ENCODE measurements at places on chromosomes 3 and 15.

DNA sequence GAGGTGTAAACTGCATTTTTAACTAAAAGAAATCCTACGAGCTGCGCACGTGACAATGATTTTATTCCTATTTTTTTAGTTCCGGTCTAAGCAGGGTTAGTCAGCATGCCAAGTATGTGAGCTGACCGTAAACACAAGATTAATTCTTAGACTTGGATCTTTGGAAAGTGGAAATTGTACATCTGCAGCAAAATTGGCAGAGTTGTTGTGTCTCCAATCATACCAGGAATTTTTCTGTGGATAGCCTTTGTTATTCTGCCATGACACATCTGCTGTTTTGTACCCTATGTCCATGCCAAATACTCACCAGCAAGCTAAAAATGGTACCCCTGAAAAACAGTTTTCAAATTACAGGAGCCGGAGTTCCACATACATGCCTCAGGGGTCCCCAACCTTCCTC lies 562.5 kb downstream of the UNC13C start:
- no peak for ATAC-seq
- H3K36me3 ChIP-seq = no peaks in the 10 kb centered on the region
- no peak overlapping the region for H3K27ac ChIP-seq
- no peak overlapping the region for H3K4me3 ChIP-seq
- H3K4me1 ChIP-seq = no peaks in the 10 kb centered on the region

DNA sequence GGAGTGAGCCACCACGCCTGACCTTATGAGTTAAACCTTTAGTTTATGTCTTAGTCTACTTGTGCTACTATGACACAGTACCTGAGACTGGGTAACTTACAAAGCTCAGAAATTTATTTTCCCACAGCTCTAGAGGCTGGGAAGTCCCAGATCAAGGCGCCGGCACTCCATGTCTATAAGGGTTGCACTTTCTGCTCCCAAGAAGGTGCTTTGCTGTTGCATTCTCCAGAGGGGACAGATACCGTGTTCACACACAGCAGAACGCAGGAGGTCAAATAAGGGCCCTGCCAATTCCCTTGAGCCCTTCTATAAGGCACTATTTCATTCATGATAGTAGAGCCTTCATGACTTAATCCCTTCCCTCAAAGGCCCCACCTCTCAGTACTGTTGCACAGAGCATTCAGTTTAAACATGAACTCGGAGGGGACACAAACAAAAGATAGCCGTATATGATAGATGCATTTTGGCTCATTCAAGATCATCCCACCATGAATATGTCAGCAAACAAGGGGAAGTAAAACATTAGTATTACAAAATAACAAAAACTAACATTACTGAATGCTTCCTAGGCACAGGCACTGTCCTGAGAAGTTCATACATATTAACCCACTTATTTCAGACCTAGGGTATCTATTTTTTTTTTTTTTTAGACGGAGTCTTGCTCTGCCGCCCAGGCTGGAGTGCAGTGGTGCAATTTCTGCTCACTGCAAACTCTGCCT lies 26.5 kb downstream of the PLA1A start:
- no peak for ATAC-seq
- no peak overlapping the region for H3K27ac ChIP-seq
- H3K4me1 ChIP-seq = peaks cover 32% of the 10 kb centered on the region
- no peaks in the 10 kb centered on the region for H3K36me3 ChIP-seq
- H3K27me3 ChIP-seq = no peaks in the 10 kb centered on the region
- H3K4me3 ChIP-seq = no peak overlapping the region

GRCh38 chr3:49563040-49563578 lies 8.8 kb downstream of the BSN start:
- ATAC-seq = no peak
- H3K27ac ChIP-seq = no peak overlapping the region
- no peaks in the 10 kb centered on the region for H3K36me3 ChIP-seq
- peaks cover 13% of the 10 kb centered on the region for H3K27me3 ChIP-seq
- no peak overlapping the region for H3K4me3 ChIP-seq

- no peak overlapping the region for H3K27ac ChIP-seq
- ATAC-seq = no peak
- H3K4me3 ChIP-seq = no peak overlapping the region
- H3K4me1 ChIP-seq = no peaks in the 10 kb centered on the region
Observed at GRCh38 chr3:113136071-113136470, 75.3 kb upstream of the BOC start.

GRCh38 chr3:152595975-152596821 lies 238.7 kb upstream of the P2RY1 start:
- no peaks in the 10 kb centered on the region for H3K4me1 ChIP-seq
- H3K4me3 ChIP-seq = no peak overlapping the region
- no peak for ATAC-seq
- H3K27ac ChIP-seq = no peak overlapping the region

- no peak for ATAC-seq
- no peaks in the 10 kb centered on the region for H3K27me3 ChIP-seq
- H3K4me3 ChIP-seq = no peak overlapping the region
- no peaks in the 10 kb centered on the region for H3K36me3 ChIP-seq
- H3K4me1 ChIP-seq = no peaks in the 10 kb centered on the region
Observed at GRCh38 chr15:47362118-47362905, 355.0 kb upstream of the SEMA6D start.

DNA sequence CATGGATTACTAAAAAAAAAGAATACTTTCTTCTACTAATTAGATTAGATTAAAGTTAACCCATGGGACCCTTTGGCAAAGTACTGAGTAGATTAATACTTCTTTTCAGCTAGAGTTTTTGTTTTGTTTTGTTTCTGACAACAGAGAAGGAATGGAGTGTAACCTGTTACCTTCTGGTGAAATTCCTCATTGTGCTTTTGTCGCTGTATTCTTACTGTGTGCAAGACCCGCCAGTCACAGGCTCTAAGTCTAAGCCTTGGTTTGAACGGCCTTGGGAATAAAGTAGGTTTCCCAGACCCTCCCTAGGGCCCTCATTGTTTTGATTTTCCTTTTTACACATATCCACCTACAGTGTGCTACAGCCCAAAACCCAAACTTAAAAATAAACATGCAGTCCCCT lies 171.1 kb upstream of the IL12A start:
- no peak overlapping the region for H3K27ac ChIP-seq
- no peak for ATAC-seq
- H3K4me3 ChIP-seq = no peak overlapping the region
- H3K27me3 ChIP-seq = peaks cover 23% of the 10 kb centered on the region
- no peaks in the 10 kb centered on the region for H3K4me1 ChIP-seq
- no peaks in the 10 kb centered on the region for H3K36me3 ChIP-seq

DNA sequence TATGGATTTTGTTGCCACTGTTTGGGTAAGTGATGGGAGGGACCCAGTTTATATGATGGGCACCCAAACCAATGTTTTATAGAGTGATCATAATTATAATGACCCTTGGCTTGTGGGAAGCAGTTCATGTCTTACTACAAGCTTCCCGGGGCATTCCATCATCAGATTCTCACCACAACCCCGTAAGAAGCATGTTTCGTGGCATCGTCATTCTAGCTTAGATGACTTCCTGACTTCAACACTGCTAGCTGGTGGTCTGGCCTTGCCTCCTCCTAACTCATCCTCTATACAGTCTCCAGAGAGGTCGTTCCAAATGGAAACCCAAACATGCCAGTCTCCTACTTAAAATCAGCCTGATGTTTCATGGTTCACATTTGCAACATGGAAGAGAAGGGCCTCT lies 226.9 kb downstream of the ADAMTS9 start:
- H3K4me3 ChIP-seq = no peak overlapping the region
- H3K36me3 ChIP-seq = no peaks in the 10 kb centered on the region
- no peak overlapping the region for H3K27ac ChIP-seq

DNA sequence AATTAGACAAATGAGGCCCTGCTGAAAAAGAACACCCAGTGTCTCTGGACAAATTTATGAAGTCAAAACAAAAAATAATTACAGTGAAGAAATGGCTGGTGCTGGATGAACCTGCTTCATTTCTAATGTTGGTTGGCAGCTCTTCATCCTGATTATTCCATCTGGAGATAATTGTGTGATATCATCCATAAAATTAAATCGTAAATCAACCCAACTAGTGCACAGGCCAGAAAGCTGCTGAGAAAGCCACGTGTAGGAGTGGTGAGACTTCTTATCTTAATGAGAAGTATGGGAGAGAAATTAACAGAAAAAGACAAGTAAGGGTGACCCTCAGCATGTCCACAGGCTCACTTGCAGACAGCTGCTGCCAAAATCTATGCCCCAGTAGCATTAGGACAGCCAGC lies 465.2 kb upstream of the TGFBR2 start:
- H3K27ac ChIP-seq = no peak overlapping the region
- no peaks in the 10 kb centered on the region for H3K27me3 ChIP-seq
- H3K4me1 ChIP-seq = no peaks in the 10 kb centered on the region

DNA sequence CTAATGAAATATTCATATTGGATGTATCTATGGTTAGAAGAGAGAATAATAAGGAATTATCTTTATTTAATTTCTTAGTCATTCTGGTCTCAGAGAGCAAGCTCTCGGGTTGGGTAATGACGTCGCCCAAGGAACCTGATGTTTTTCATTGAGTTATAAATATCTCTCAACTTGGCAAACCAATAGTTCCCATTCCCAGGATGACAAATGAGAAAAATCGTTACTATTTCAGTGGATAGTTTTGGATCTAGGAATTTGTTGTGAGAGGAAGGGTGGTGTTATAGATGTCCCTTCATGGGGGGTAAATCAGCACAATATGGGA lies 162.9 kb upstream of the NR2E3 start:
- H3K27ac ChIP-seq = no peak overlapping the region
- no peaks in the 10 kb centered on the region for H3K4me1 ChIP-seq
- ATAC-seq = no peak

GRCh38 chr3:129046037-129046731 lies 14.4 kb upstream of the GP9 start:
- peak; percentile 65 for ATAC-seq
- H3K27ac ChIP-seq = no peak overlapping the region
- H3K4me3 ChIP-seq = peak overlapping the region; percentile 59
- H3K4me1 ChIP-seq = no peaks in the 10 kb centered on the region

DNA sequence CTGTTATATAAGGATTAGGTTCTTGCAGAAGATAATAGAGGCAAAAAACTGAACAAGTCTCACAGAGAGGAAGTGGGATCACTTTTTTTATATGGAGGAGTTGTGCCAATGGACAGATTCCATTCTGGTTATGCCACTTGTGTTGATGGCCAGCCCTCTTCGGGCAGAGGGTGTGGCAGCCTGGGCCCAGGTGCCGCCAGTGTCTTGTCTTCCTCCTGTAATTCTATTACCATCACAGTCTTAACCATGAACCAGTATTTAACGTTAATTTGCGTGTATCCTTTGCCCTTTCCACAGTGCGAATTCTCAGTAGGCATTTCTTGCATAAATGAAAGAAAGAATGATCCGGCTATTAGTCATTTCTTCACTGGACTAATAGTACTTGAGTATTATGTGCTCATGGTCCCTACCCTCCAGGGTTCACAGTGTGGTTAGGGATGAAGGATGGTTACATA lies 7.0 kb upstream of the USP4 start:
- H3K27ac ChIP-seq = peak overlapping the region; percentile 52
- no peak overlapping the region for H3K4me3 ChIP-seq
- H3K4me1 ChIP-seq = peaks cover 15% of the 10 kb centered on the region
- no peak for ATAC-seq
- no peaks in the 10 kb centered on the region for H3K36me3 ChIP-seq

Measured in activated T-helper 17 cell treated with anti-CD3 and anti-CD28 coated beads, Interleukin-2, amount 50 U/mL, for 72 hours (primary cell).